ENCODE measurements at places on chromosomes 16 and 17.

GRCh38 chr17:29838961-29839360 is 91.1 kb downstream of the SSH2 start:
- no peak for DNase-seq

GRCh38 chr16:84603140-84603816 is 14.6 kb downstream of the COTL1 start:
- DNase-seq = no peak

- no peak for DNase-seq
These were observed 9.3 kb downstream of the KCTD5 start for GRCh38 chr16:2691491-2692248.

DNA sequence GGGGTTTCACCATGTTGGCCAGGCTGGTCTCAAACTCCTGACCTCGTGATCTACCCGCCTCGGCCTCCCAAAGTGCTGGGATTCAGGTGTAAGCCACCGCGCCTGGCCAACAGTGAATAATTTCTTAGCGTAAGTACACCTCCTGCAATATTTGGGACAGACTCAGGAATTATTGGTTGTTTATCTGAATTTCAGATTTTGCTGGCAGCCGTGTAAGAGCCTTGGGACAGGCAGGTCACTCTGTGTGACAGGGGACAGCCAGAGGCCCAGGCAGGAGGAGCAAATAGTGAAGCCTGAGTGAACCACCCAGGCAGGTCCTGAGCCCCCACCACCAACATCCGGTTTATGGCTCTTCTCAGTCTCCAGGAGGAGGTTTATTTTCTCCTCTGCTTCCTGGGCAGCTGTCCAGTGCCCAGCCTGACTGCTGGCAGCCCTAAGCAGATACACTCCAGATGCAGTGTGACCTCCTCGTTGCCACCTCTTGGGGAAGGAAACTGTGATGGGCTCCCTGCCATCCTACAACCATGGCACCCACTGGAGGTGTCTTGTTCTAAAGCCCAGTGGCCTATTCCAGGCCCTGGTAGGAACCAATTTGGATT is 26.2 kb upstream of the ADORA2B start:
- DNase-seq = no peak

GRCh38 chr16:89612415-89613166 is 851 bp upstream of the DPEP1 start:
- DNase-seq = no peak

DNA sequence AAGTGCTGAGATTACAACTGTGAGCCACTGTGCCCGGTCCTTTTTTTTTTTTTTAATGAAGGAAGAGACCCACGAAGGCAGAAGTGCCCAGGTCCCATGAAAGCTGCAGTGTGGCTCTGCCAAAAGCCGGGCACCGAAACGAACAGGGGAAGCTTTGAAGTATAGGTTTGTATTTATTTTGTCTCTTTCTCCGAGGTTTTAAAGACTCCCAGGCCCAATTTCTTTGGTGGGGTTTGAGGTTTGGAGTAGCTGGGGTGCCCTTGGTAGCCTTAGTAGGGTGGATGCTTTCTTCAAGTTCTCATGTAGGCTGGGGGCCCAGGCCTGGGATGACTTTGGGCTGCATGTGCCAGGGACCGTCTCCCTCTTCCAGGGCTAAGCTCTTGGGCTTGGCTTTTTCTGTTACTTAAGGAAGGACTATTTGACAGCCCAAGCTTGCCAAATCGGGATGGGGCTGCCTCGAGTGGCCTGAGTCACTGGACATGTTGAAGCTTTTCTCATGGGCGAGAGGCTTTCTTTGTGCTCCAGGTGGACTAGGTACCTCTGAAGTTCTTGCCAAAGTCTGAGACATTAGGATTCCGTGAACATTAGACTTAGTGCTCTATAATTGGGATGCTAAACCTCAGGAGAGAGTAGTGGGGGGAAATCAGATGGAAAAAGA is 66.3 kb downstream of the WIPI1 start:
- no peak for DNase-seq

DNA sequence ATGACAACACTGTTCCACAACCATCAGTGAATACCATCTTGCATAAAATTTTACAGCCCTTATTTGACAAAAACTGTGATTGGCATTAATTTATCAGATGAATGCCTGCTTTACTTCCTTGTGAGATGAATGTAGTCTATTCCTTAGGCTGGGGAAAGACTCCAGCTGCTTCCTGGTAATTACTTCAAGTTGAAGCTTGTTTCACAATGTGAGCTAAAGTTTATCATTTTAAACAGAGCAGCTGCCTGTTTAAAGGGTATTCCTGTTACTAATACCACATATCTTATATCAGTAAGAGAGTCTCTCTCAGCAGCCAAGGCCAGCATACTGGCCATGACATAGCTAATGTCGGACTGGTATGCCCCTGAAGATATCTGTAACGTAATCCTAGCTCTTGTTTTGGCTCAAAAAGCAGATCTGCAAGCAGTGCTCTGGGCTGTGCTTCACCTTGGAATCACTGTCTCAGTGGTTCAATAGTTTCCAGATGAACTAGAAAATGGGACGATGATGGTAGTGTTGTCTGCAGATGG is 13.2 kb upstream of the ARL2BP start:
- no peak for DNase-seq

- no peak for DNase-seq
These were observed 69.0 kb downstream of the CDK5R1 start for GRCh38 chr17:32555611-32556310.

DNA sequence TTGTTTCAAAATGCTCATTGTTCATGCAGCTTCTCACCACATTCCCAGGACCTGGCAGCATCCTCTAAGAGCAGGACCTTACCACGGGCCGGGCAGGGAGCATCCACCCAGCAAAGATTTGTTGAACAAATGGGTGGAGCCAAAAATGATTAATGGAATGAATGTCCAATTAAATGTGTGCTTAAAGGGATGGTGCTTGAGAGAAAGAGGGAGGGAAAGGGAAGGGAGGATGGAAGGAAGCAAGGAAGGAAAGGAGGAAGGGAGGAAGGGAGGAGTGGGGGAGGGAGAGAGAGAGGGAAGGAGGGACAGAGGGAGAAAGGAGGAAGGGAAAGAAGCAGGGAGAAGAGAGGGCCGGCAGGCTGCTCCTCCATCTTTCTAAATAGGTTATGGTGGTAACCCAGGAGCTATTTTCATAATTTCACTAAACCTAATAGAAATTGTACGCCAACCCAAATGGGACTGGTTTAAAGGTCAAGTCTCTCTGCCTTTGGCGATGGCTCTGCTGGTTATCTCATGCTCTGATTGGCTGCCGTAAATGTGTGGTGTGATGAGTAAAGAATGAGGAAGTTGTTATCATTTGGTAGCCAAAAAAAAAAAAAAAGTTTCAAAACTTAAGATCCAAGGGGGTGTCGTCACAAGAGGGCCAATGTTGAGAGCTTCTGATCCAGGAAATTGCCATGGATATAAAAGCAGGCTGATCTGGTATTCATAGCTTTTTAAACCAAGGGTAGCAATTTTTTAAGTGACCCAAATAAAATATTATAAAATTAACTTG is 126.7 kb upstream of the FOXF1 start:
- DNase-seq = no peak

- DNase-seq = no peak
These were observed 21.5 kb upstream of the DHRS7B start for GRCh38 chr17:21105064-21105894.

DNA sequence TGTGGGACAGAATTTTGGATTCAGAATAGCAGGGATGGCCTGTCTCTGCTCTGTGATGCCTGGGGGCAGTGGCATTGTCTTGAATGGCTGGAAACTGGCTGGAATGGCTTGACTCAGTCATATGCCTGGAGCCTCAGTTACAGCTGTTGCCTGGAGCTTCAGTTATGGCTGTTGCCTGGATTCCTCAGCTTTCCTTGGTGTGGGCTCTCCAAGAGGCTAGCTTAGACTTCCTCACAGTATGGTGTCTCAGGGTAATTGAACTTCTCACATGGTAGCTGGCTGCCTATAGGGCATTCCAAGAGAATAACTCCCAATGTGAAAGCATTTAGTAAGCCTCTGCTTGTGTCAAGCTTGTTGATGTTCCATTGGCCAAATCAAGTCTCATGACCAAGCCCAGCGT is 21.1 kb downstream of the KRT23 start:
- no peak for DNase-seq

DNA sequence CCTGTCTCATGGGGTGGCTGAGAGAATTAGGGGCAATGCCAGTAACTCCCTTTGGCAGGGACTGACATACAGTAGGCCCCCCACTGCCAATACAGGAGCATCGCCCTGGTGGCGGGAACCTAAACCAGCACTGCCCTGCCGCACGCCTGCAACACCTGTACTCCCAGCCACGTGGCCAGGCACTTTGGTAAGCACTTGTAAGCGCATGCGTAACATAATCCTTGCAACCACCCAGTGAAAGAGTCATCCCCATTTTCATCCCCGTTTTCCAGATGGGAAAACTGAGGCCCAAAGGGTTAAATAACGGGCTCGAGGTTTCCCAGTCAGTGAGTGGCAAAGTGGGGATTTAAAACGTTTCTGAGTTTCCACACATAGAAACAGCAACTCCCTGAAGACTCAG is 17.5 kb downstream of the SCN4A start:
- no peak for DNase-seq

DNA sequence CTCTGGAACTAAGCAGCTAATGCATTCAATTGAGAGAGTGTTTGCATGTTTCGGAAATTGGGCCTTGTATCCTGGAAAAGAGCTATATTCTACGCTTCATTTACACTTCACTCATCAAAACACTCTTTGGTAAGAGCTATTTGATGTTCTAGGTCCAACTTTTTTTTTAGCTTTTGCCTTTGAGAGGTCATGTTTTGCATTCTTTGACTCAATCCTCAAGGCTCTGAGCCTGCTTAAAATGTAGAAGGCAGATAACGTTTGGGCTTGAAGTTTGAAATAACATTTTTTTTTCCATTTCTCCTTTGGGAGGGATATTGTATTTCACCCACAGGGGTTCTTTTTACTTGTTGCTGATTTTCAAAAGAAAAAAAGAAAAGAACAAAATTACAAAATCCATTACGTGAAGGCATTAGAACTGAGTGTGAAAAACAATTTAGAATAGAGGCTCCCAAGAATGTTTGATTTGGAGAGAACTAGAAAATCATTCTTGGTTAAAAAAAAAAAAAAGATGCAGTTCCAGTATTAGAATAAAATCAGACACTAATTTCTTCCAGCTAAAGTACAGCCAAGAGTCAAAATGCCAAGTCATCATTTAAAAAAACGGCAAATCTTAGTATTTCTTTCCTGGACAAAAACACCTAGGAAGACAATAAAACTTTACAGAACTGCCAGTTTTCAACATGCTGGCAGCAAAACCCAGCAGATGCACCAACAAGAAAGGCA is 268.5 kb downstream of the GRIN2A start:
- no peak for DNase-seq

DNA sequence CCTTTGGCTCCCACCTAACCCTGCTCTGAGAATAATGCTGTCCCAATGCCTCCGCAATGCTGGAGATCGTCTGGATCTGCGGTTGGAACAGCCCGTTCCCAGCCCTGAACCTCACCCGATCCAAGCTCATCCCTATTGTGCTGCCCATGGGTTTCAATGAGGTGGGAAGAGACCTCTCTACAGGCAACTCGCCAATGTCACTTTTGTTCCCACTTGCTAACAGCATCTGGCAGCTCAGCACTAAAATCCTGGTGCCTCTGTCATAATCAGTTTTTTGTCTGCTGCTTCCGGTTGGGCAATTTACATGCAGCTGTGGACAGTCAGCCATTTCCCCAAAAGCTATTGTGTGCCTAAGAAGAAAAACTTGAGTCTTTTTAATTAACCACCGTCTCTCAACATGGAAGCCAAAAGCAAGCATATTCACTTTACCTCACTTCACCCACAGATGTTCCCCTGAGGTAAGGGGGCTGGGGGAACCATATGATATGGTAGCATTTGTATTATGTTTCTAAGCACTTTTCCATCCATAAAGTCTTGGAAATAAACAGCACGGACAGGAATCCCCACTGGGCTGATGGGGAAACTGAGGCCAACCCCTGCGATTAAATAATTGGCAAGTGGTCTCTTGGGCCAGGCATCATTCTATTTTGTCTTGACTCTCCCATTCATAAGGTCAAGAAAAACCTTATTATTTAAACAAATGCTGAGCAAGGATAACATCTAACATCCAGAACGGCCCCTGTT is 159.2 kb upstream of the CDH5 start:
- DNase-seq = no peak

DNA sequence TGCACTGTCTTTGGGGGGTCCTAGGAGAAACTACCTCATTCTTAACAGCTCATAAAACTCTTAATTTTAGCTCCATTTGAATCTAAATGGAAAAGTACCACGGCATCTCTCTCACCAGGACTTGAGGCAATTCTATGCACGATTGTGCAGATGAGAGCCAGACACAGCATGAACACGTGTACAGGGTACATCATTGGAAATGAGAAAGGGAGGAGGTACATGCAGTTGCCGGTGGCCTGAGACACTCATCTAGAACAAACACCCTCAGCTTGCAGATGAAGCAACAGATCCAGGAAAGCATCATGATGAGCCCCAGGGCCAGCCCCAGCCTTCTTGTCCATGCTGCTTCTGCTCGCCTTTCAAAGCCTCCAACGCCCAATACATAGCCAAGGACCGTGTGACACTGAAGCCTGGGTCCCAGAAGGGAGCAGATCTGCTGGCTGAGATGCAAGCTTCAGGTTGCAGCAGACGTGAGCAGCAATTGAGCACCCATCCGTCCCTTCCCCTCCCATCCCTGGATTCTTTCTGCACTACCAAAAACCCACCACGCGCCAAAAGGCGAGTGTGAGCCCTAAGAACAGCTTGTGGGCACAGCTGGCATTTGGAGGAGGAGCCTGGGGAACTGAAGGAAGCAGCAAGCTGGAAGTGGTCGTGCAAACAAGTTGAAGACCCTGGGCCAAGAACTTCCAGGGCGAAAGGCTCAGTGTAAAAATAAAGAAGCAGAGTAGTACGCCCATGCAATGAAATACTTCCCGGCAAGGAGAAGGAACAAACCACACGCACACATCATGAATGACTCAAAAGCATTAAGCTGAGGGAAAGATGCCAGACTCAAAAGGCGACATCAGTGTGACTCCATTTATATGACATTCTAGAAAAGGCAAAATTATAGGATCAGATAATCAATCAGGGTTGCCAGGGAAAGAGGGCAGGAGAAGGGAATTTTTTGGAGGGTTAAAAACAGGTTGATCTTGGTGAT is 7.3 kb upstream of the RCVRN start:
- no peak for DNase-seq

GRCh38 chr16:54929090-54930004 is 1.3 kb upstream of the IRX5 start:
- DNase-seq = peak; percentile 86

GRCh38 chr17:47895347-47895855 is 635 bp upstream of the SP2 start:
- no peak for DNase-seq

DNA sequence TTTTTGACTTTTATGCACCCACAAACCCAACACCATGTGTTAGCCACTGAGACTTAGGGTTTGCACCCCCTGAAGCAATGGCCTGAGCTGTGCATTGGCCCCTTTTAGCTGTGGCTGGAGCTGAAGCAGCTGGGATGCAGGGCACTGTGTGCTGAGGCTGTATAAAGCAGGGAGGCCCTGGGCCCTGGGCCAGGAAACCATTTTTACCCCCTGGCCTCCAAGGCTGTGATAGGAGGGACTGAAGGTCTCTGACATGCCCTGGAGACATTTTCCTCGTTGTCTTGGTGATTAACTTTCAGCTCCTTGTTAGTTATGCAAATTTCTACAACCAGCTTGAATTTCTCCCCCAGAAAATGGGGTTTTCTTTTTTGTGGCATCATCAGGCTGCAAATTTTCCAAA is 6.7 kb upstream of the ANKFN1 start:
- DNase-seq = no peak

- no peak for DNase-seq
These were observed 40.4 kb upstream of the RBFOX3 start for GRCh38 chr17:79651266-79651665.

Data from stimulated activated CD8-positive, alpha-beta memory T cell treated with anti-CD3 and anti-CD28 coated beads, Interleukin-4, amount 100 ng/mL, for 1 hour (primary cell).